Renal pelvis (tissue), 12 donors: ENCODE measurements at places on chromosomes 12 and 14.
A peak's percentile ranks its signal among the peaks of the same experiment; 100 is the strongest.

DNA sequence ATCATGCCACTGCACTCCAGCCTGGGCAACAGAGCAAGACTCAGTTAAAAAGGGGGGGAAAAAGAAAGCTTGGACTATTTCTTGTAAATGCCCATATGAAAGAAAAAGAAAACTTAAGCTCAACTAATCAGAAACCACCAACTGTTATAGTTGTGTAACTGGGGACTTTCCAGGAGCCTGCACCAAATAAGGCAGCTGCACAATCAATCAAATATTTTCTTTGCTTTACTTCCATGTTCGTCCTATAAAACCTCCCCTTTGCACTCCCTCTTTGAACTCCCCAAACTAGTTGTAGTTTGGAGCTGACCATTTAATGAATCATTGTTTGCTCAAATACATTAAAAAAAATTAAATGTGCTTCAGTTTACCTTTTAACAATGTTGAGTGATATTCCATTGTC, 54.9 kb downstream of the OTOGL start:
- no peak for DNase-seq

DNA sequence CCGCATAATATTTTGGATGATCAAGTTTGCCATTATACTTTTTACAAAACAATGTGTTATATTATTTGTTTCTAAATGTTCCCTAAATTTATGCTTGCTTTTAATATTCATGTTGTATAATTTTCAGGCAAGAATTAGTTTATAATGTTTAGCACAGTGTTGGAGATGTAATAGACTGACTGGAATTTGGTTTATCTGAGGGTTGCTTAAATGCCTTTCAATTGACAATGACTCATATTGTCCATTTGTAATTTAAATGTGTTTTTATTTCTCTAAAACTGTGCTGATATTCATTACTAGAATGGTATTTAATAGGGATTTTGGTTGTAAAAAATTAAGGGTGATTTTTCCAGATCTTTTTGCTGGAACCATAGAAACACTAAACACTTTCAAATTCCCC, 788.4 kb downstream of the SLC6A15 start:
- no peak for DNase-seq

DNA sequence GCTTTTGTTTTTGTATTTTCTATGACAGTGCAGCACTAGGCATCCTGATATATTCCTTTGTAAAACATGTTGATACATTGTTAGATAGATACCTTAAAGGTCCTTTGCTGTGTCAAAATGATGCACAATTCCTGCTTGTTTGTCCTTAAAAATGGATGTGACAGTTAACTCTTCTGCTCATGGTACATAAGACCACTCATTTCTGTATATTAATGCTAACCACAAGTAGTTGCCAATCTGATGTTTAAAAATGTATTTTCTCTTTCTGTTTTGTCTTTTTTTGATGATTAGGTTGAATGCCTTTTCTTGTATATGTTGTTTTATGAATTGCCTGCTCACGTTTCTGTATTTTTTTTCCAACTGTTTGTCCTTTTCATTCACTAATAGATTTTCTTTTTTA, 35.1 kb downstream of the ATF7IP start:
- DNase-seq: no peak

DNA sequence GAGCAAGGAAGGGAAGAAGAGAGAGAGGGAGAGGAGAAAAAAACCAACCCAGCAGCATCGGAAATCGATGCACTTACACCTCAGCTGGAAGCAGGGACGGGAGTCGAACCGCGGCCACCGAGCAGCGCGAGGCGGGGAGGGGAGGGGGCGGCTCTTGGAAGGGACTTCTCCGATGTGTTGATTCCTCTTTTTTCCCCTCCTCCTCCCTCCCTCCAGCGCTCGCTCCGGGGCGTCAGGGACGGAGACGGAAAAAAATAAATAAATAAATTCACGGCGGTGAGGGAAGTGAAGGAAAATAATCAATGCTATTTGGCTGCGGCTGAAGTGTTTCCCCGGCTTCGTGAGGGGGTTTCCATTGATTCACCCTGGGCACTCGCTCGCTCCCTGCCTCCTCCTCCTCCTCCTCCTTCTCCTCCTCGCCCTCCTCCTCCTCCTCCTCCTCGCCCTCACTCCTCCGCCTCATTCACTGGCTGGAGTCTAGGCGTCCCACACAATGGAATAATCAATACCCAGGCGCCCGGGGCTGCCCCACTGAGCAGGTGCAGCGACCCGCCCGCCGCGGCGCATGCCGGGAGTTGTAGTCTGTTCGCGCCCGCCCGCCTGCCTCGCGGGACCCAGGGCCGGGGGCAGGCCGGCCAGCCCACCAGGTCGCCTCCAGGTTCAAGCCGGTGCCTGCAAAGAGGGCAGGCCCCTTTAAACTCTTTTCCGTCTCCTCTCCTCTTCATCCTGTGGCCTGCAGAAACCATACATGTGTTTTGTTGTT, at the start of gene ZFHX2:
TSS of gene ZFHX2 (minus strand) at position 500 of the 763 bp plus-strand sequence. CDS start 16,440 bp downstream, outside the sequence.
- DNase-seq: no peak

GRCh38 chr12:89067421-89068187, 284.7 kb downstream of the DUSP6 start:
- no peak for DNase-seq

- peak; percentile 49 for DNase-seq
Measured at GRCh38 chr14:91573894-91574837, 64.1 kb upstream of the PPP4R3A start.

DNA sequence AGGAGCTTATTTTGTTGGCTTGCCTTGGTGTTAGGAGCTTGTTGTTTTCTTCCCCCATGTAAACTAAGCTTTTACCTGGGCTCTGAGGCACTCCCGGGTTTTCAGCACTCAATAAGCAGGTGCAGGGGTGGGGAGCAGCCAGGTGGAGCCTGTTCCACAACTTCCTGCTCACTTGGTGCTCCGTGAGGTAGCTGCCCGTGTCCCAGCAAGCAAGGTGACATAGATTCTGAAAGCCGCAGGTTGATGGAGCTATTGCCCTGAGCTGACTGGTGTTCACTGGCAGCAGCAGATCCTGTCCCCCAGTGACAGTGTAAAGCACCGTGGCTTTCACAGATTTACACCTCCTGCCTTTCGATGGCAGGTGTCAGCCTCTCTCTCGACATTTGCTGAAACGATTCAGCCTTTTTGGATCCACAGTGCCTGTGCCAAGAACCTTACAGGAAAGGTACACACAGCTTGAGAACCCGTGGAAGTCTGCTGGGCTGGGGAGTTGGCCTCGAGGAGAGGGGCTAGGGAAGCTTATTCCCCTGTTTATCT, 295.7 kb upstream of the FKBP4 start:
- DNase-seq: no peak

GRCh38 chr12:116319233-116319897, 41.9 kb upstream of the MED13L start:
- DNase-seq: no peak

- DNase-seq: peak; percentile 81
Measured at GRCh38 chr12:132602572-132603239, 7.7 kb downstream of the LRCOL1 start.

GRCh38 chr12:121227294-121227693, 17.4 kb downstream of the P2RX4 start:
- no peak for DNase-seq

- peak; percentile 57 for DNase-seq
Measured at GRCh38 chr12:2682296-2683251, 112.2 kb upstream of the FKBP4 start.

DNA sequence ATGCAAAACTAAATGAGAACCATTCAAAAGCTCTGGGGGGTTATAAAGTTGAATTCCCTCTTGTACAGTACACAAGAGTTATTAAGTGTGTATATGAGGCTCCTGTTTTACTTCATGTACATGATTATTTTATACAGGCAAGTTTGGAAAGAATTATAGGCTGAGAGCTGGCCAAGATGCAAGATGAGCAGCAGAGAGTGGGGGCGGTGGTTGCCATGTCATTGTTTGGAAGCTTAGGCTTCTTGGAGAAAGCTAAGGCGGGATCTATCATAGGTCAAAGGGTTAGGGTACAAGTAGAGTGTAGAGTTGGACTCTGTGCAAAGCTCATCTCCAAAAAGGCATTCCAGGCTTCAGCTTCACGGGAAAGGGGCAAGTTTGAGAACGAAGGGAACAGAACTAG, 297.1 kb upstream of the TBX3 start:
- DNase-seq: no peak

DNA sequence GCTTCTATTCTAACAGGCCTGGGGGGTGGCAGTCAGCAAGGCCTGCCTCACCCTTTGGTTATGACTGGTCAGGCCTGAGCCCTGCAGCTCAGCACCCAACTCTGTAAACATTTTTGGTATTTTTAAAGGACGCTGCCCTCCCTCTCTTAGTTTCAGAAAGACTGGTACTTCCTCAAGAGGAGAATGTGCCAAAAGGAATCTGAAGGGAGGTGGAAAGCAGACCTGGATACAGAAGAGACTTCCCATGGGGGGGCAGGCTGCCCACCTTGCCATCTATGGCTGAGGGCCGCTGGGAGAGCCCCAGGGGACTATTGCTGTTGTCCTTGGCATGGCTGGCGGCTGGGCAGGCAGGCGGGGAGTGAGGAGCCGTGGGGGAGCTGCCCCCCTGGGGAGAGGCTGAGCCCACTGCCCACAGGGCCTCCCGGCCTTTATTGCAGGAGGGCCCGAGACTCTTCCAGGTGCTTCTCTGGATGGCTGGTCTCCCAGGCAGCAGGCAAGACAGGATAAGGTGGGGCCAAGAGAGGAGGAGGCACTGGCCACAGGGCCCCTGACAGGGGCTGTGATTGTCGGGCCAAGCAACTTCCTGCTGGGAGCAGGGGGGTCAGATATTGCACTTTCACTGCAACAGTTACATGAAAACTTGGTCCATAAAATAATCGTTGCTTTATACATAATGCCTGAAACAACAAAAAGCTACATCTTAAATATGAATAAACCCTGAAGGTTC, 3.5 kb downstream of the ARL6IP4 start:
- DNase-seq: no peak

DNA sequence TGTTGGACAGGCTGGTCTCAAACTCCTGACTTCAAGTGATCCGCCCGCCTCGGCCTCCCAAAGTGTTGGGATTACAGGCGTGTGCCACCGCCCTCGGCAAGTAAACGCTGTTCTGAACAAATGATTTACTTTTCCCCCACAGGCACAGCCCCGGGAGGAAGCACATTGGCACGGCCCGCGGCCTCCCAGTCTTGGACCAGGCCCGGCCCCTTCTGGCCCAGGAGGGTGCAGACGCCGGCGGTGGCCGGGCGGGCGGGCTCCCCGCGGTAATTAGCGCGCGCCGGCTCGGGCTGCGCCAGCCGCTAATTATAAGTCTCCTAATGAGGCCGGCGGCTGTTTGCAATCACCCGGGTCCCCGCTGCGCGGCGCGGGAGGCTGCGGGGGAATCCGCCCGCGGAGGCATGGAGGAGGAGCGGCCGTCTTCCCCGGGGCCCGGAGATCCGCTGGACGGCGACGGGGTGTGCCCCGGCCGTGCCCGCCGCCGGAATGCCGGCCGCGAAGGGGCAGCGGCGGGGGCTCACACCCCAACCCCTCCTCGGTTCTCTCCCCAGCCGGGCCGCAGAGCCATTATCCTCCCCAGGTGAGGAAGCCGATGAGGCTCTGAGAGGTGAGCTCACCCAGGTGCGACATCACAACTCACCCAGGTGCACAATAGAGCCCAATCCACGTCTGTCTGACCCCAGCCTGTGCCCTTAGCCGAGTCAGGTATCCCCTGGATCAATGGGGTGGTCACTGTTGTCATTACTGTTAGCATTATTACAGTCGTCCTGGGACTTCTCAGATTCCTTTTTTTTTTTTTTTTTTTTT, 3.3 kb upstream of the POP5 start:
- no peak for DNase-seq
